Activated naive CD4-positive, alpha-beta T cell treated with anti-CD3 and anti-CD28 coated beads, Interleukin-2, amount 10 ng/mL, durations not matched to agents 7 days and 5 days (primary cell): ENCODE measurements at places on chromosomes 5 and 9.

DNA sequence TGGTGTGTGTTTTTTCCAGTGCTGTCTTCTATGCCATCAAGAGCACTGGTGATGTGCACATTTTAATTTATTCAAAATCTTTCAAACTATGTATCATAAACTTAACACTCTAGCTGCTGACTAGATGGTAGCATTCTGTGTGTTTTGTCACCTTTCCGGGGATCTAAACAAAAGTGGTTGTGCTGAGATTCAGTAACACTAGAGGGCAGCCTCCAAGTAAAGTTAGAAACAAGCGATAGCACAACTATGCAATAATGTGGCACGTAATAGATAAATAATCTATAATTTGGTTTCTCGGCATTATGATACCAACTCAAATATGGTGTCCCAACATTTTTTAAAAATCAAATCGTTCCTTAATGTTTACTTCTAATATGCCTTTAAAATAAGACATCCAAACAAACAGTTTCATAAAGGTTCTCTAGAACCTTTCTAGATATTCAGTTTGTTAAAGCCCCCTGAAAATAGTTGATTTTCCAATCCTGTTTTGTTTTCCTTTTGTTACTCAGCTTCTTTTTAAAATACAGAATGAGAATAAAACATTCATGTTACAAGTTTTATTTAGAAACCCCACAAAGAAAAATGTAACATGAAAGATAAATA lies 16.9 kb downstream of the SEMA6A start:
- no peak for DNase-seq

GRCh38 chr9:124353811-124354274 lies 61.4 kb downstream of the PSMB7 start:
- no peak for DNase-seq

GRCh38 chr5:12615141-12615820 lies 711.0 kb upstream of the CTNND2 start:
- DNase-seq: no peak

DNA sequence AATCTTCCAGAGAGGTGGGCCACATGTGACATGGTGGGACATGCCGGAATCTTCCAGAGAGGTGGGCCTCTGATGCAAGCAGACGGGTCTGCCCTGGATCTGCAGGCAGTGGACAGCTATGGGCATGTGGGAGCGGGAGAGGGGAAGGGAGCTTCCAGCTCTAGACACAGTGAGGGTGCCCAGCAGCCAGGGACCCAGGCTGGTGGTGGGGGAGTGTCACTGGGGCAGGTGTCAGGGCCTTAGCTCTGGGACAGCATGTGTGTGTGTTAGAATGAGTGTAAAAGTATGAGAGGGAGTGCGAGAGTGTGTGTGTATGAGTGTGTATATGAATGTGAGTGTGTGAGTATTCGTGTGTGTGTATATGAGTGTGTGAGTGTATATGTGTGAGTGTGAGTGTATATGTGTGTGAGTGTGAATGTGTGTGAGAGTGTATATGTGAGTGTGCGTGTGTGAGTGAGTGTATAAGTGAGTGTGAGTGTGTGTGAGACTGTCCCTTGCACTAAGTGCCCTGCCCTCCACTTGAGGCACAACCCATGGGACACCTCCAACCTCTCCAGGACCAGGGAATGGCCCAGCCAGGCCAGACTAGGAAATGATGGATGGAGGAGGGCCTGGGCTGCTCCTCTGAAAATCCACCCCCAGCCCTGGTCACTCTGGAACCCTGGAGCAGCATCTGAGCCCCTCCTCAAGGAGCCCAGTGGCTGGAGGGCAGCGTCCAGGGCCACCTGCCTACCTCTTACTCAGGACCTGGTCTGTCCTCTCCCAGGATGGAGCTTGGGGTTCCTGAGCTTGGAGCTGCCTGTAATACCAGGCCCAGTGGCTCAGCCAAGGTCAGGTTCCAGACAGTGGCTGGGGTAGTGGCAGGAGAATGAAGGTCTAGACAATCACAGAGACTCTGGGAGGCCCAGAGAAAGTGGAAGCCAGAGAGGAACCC lies 122.2 kb downstream of the C9orf50 start:
- DNase-seq: no peak

DNA sequence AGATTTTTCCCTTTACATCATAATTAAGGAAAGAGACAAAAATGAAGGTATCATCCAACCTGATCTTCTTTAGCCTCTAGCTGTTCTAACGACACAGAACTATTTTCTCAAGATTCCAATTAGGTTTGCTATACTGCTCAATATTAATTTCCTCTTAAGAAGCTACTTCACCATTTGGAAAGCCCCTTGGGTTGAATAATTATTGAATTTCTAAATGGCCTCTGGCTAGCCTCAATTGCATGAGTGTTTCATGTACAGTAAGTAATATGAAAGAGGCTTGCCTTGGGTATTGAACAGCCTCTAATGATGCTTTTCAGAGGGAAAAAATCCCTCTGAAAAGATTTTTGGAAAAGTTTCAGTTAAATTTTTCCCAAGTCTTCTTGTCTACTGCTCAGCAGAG lies 3.7 kb upstream of the MOB3B start:
- DNase-seq: no peak

DNA sequence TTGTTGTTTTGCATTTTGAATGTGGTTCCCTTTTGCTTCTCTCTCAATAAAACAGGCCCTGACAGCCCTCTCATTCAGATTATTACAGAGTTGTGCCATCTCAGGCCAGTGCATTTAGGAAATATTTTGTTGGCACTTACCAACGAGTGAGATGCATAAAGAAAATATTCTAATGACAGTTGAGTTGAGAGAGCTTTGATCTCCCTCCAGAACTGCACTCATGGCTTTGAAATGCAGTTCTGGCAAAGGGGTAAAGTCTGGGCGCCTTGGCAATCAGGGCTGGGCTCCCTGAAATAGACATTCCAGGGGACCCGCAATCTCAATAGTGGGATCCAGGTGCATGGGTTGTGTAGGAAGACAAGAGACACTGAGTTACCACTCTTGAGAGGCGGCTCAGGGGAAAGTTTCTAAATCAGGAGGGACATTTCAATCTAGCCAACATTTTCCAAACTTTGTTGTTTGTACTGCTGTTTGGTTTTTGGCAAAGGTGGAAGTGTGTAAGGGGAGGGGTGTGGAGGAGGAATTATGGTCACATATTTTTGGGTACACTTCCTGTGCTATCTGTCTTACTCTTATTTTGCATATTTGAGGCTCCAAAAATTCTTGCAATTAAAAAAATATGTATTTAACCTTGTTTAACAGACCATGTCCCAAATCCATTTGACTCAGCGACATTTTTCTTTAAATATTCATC lies 48.8 kb downstream of the PAPPA start:
- DNase-seq: no peak

- peak; percentile 16 for DNase-seq
Measured at GRCh38 chr9:129319076-129319937, 141.2 kb upstream of the IER5L start.

GRCh38 chr9:33154371-33154770 lies 12.8 kb downstream of the B4GALT1 start:
- no peak for DNase-seq

DNA sequence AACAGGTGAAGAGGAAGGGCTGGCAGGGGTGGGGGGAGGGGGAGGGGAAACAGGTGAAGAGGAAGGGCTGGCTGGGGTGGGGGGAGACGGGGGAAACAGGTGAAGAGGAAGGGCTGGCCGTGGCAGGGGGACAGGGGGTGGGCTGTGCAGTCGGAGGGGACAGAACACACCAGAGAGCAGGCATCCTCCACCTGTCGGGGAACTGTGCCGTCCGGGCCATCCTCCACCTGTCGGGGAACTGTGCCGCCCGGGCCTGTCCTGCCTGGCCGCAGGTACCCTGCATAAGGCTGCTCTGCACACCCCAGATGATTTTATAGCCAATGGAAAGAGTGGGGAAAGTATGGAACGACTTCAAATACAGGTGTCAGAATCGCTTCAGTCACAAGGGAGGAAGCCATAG lies 32.5 kb upstream of the PPP1R26 start:
- DNase-seq: no peak
